Panc1 (cell line): ENCODE measurements at places on chromosomes 1 and 21. TPM values are rescaled to one million over a fixed set of nuclear protein-coding genes. Genes with fewer than 3 reads are reported as not detected.

The PTPN14 gene
- 209 TPM for total RNA-seq

The AK5 gene
- total RNA-seq, result 3.0 TPM

The FCAMR gene
- not detected for total RNA-seq

The CDCA8 gene
- total RNA-seq, result 56.5 TPM

The CEPT1 gene
- total RNA-seq, result 21.9 TPM

The DPH5 gene
- total RNA-seq, result 22.6 TPM

The SPRR2D gene
- total RNA-seq, result not detected

The C1orf87 gene
- total RNA-seq, result not detected

The RGL1 gene
- total RNA-seq, result 0.92 TPM

The CFHR4 gene
- not detected for total RNA-seq

The CRYAA gene
- total RNA-seq, result 2.1 TPM

The PGLYRP3 gene
- not detected for total RNA-seq
